ENCODE measurements at places on chromosomes 11 and 22. TPM values are rescaled to one million over a fixed set of nuclear protein-coding genes. Genes with fewer than 3 reads are reported as not detected.

The ACRV1 gene
- total RNA-seq = not detected

The FIBP gene
- total RNA-seq = 92.8 TPM

The POTEH gene
- not detected for total RNA-seq

The ZP1 gene
- not detected for total RNA-seq

The MCAT gene
- 16.5 TPM for total RNA-seq

The GVQW3 gene
- total RNA-seq = 4.2 TPM

The MRGPRF gene
- total RNA-seq = 8.4 TPM

- no peak for DNase-seq
Measured at GRCh38 chr22:50302564-50302963, 4.9 kb downstream of the PLXNB2 start.

GRCh38 chr11:47189100-47189834, 3.0 kb upstream of the PACSIN3 start:
- DNase-seq = no peak

DNA sequence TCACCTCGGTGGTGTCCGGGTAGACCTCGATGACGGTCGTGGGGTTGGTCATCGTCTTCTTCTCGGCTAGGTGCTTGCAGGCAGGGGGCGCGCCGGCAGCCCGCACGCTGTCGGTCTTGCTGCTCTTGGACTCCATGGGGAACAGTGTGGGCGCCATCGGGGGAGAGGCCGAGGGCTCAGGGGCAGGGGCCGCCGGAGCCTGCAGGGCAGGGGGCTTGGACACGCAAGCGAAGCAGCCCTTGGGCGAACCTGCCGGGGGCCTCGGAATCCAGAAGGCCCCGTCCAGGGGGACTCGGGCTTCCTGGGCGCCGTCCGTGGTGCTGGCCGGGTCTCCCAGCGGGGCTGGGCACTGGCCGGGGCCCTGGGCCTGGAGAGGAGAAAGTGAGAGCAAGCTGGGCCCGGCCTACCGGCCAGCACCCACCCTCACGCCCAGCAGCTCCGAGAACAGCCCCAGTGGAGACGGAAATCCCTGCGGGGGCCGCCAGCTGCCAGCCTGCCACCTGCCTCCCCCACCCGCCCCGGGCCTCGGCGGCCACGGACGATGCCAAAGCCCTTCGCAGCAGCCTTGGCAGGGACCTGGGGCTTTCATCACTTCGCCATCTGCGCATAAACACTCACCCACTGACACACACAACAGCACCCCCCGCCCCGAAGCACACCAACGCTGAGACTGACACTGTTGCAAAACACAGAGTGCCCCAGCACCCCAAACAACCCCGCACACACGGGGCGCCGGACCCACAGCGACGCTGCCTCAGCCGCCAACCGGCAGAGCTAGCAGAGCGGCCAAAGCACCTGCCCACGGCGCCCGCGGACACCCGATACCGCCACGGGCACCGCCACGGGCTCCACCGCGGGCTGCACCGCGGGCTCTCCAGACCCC, 2.4 kb downstream of the IFITM10 start:
- no peak for DNase-seq

DNA sequence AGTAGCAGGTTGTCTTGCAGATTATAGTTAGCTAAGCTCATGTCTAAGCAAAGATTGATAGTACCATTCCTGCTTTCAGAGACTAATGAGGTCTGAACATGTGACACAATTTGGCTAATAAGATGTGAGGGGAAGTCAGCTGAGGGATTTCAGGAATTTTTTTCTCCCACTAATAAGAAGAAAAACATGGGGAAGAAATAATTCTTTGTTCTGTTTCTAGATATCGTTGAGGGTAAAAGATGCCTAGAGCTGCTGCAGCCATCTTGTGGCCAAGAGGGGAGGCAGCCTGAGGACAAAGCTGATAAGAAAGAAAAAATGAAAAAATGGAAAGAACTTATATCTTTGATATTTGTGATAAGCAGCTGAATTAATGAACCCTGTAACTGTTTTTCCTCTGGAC, 1334.4 kb downstream of the LRRC4C start:
- DNase-seq = no peak

DNA sequence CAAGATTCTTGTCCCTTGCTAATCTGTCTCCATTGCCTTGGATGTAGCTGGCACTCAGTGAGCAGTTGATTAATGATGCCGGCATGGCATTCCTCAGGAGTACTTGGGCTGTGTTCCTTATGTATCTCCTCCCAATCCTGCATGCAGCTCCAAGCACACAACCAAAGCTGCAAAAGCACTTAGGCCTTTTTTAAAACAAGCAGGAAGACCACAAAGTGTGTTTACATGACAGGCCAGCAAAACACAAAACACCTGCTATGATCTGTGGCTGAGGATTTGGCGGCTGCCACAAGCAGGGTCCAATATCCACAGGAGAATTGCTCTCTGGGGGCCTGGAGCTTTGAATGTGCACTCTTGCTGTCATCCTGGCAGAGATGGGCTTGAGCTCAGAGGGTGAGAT, 8.9 kb downstream of the ABTB2 start:
- no peak for DNase-seq

DNA sequence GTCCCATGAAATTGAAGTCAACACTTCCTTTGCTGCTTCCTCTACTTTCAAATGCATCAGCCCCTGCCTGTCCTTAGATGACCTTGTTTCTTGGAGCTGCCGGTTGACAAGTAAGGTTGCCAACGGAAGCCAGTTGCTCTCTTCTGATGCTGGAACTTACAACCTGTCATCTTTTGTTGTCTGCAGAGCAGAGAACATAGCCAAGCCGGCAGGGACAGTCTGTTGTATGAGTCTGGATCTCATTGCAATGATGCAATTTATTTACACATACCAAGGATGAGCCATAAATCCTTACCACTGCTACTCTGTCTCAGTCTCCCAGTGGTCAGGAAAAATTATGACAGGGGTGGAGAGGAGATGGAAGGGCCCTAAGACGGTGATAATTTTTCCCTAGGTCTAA, 151.4 kb downstream of the BLID start:
- DNase-seq = no peak

- DNase-seq = no peak
Measured at GRCh38 chr11:119747868-119748660, 19.1 kb upstream of the NECTIN1 start.

DNA sequence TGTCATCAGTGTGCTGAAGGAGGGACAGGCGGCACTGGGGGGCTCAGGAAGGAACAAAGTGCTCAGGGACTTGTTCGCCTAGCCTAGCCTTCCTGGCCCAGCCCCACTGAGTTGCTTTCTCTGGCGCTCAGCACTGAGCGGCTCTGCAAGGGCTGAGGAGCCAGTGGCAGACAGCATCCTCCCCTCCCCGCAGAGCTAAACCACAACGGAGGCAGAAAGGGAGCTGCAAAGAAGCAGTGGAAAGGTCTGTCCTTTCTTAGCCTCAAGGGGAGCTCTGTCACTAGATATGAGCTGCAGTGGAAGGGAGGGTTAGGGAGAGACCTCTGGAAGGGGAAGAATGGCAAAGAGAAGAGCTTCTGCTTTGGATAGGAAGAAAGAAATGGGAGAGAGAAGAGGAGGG, 89.7 kb upstream of the PHOX2A start:
- no peak for DNase-seq

DNA sequence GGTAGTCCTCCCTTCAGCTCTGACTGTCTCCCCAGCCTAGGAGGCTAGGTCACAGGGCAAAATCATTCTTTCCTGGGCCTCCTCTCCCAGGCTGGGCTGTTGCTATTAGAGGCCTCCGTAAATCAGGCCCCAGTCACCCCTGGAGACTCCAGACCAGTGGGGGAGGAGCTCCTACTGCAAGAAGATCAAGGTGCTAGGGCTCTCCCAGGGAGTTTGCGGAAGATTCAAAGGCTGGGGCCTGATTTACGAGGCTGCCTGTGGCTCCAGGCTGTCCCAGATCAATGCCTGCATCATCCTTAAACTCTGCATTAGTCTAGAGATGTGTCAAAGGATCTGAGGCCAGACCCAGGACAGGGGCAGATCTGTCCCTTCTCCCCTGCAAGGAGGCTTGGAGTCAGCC, 346.2 kb downstream of the TENM4 start:
- no peak for DNase-seq

DNA sequence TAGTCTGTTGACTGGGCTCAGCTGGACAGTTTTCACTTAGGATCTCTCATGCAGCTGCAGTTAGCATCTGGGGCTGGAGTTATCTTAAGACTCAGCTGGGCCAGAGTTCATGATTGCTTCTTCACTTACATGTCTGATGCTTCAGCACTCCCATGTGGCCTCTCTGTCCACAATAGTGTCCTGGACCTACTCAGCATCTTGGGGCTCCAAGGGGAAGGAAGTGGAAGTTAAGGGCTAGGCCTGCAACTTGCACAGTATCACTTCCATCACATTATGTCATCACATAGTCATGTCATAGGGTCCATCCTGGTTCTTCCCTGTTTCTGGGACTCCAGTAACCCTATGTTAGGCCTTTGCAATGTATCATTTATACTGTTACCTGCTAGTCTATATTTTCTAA, 115.9 kb downstream of the C11orf65 start:
- no peak for DNase-seq

GRCh38 chr22:23673826-23674690, 16.8 kb upstream of the RGL4 start:
- no peak for DNase-seq

DNA sequence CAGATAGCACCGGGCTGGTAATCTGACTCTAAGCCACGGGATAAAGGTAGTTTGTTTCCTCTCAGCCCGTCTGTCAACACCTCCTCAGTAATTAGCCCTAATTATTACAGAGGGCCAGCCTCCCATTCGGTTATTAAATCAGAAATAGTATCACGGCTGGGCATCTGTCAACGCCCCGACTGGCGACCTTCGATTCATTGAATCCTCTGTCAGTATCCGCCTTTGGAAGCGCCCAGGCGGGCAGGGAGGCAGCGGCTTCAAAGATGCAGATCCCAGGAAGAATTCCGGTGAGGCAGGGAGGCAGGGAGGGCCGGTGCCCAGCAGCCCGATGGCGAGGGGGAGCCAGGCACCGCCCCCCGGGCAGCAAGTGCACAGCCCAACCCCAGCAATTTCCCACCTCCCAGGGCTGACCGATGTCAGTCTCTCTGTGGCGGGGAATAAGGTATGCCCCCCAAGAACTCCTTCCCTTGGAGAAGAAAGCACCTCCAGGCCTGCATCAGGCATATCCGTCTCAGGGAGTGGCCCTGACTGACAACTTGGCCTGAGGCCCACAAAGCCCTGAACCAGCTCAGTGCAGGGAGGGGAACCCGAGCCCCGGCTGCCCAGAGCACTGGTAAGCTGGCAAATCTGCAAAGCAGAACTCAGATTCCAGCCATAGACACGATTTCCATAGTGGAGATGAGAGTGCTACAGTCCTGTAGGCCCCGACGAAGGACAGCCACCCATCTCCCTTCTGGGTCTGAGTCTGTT, 11.4 kb downstream of the GNB1L start:
- no peak for DNase-seq

DNA sequence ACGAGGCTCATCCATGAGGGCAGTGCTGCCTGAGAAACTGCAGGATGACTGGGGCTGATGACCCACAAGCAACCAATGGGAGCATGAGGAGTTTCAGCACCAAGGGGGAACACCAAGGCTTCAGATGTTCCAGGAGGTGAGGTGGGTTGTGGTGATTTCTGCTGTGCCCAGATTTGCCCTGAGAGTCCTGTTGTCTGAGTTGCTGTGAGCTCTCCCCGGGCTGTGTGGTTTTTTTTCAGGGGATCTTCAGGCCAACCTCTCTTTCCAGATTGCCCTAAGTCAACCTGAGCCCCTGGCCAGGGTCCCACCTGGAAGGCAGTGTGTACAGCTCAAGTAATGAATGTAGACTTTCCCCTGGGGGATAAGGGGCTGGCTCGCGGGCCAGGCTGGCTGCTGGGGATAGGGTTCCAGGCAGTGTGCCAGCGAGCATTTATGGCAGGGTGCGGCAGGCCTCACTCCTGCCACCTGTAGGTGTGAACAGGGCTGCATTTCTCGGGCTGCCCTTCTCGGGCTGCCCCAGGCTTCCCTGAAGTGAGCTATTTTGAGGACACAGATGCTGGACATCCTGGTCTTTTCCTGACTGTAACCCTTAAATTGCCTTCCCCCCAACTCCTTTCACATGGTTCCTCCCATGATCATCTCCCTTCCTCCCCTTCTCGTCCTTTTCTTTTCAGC, 9.8 kb downstream of the SLC22A6 start:
- no peak for DNase-seq

- DNase-seq = no peak
Measured at GRCh38 chr11:126186025-126186698, 25.3 kb downstream of the RPUSD4 start.

DNA sequence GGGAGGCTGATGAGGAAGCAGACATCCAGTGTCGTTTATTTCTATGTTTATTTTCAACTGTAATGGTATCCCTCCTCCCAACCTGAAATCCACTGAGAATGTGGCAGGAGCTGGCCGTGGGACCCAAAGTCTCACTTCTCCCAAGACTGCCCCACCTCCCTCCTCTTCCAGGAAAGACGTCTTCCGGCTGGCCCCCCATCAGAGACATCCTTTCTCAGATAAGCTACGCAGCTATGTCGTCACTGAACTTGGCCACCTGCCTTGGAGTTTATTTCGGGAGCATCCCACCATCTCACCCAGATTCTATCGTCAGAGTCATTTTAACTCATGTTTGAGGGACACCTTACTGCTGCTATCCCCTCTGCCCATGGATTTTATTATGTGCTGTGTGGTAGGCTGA, 13.9 kb downstream of the TMEM184B start:
- DNase-seq = no peak

DNA sequence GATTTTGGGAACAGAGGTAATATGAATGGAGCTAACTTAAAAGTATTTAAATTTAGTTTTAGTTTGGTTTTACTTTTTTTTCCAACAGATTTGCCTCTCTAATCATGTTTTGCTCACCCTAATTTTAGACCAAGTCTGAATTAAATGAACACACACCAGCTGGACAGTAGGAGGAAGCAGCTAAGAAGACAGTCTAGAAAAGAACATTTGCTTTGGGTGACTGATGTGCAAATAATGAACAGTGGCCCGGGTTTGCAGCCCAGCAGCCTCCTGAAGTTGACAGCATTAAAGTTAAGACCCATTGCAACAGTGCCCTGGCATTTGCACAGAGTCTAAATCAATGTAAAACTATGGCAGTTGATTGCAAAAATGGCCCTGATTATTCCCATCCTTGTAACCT, 66.4 kb upstream of the SORL1 start:
- DNase-seq = no peak

- DNase-seq = no peak
Measured at GRCh38 chr11:60970890-60971289, 590 bp upstream of the CD6 start.

- no peak for DNase-seq
Measured at GRCh38 chr11:116062490-116063171, 558.4 kb upstream of the CADM1 start.

- no peak for DNase-seq
Measured at GRCh38 chr22:20015971-20016733, 471 bp downstream of the ARVCF start.

GRCh38 chr22:38141217-38141973, 30.9 kb upstream of the BAIAP2L2 start:
- DNase-seq = no peak

Data from osteocyte (in vitro differentiated cells).